Germinal center (tissue), 1 donor: ENCODE measurements at places on chromosomes 2 and 18.

- no peak for DNase-seq
Observed at GRCh38 chr2:141806090-141806489, 324.7 kb downstream of the LRP1B start.

GRCh38 chr2:171787333-171788072 is 100.2 kb downstream of the DYNC1I2 start:
- no peak for DNase-seq

DNA sequence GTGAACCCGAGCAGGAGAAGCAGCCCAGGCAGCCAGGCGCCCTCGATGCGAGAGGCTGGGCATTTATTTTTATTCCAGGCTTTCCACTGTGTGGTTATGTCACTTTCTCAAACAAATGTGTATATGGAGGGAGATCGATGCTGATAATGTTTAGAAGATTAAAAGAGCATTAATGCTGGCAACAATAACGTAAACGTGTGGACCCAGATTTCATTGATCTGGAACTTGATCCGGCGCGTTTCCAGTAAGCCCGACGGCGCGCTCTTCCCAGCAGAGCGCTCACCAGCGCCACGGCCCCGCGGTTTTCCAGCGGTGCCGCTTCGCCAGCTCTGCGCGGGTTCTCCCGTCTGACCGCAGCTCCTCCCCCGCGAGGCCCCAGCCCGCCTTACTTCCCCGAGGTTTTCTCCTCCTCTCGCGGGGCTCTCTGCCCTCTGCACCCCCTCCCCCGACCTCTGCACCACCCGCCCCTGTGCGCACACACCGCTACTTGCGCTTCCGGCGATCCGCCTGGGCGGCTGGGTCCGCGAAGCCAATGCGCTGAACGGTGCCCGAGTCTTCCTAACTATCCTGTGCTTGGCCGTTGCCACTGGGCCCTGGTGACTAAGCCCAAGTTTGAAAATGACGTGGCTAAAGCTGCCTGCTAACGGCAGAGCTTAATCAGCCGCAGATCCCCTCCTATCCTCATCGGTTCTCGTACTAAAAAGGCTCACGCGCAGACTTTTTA is 6.1 kb downstream of the ONECUT2 start:
- DNase-seq = no peak

GRCh38 chr18:32270341-32270740 is 80.5 kb downstream of the MEP1B start:
- DNase-seq = no peak
